GM10248 (cell line): ENCODE measurements at places on chromosomes 6 and 20.
A peak's percentile ranks its signal among the peaks of the same experiment; 100 is the strongest.

GRCh38 chr20:57025666-57026224, 240.7 kb downstream of the BMP7 start:
- no peak for DNase-seq

GRCh38 chr6:70725817-70726415, 58.2 kb downstream of the SMAP1 start:
- no peak for DNase-seq

DNA sequence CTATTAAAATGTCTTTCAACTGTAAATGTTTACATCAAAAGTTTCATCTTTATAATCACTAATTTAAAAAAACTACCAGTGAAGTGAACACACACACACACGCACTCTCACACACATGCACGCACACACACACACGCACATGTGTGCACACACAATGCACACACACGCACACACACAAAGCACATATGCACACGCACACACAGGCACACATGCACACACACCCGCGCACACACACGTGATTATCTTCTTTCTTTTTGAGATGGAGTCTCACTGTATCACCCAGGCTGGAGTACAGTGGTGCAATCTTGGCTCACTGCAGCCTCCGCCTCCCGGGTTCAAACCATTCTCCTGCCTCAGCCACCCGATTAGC, 80.0 kb upstream of the FRMD1 start:
- no peak for DNase-seq

DNA sequence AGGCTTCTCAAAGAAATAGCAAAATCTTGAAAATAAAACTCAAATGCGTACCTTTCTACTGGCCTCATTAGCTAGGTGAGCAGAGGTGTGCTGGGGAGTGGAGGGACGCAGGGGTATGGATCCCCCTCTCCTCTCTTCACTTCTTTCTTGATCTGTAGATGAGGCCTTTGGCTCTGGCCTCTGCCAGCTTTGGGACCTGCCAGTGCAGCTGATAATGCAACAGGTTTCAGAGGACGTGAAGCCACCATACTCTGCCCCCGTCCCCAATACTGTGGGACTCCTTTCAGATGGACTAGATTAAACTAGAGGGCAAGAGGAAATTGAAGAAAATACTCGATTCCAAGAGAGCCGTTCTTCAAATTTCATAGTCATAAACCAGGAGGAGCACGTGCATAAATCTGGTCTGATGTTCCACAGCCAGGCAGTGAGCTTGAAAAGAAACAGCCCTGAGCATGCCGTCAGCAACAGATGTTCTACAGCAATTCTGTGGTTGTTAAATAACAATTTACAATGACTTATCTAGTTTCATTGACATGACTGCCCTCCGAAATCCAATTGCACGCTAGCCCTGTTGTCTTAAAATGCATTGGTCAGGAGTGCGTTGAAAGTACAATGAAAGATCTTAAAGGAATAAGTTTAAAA, 245.3 kb upstream of the FOXQ1 start:
- no peak for DNase-seq

DNA sequence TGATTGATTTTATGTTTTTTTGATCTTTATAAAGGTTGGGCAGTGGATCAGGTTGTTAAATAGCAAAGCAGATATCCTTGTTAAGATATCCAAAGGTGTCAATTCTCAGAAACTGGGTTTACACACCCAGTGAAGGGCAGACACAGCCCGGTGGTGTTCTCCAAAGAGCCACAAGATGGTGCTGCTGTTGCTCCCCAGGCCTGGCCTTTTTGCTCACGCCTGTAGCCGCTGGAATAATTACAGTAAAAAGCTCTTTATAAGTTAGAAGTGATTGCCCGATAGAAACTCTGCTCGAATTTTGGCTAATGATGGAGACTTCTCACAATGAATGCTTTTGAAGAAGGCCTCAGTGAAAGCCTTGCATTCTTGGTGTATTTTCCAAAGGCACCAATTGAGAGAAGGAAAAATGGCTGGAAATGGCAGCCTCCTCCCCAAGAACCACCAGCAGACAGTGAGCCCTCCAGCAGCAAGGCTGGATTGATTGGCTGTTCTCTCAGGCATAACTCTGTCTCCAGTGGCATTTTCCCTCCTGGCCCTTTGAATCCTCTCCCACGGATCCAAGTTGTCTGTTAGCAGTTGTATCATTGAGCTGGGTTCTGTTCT, 120.5 kb upstream of the CHD6 start:
- peak; percentile 39 for DNase-seq

DNA sequence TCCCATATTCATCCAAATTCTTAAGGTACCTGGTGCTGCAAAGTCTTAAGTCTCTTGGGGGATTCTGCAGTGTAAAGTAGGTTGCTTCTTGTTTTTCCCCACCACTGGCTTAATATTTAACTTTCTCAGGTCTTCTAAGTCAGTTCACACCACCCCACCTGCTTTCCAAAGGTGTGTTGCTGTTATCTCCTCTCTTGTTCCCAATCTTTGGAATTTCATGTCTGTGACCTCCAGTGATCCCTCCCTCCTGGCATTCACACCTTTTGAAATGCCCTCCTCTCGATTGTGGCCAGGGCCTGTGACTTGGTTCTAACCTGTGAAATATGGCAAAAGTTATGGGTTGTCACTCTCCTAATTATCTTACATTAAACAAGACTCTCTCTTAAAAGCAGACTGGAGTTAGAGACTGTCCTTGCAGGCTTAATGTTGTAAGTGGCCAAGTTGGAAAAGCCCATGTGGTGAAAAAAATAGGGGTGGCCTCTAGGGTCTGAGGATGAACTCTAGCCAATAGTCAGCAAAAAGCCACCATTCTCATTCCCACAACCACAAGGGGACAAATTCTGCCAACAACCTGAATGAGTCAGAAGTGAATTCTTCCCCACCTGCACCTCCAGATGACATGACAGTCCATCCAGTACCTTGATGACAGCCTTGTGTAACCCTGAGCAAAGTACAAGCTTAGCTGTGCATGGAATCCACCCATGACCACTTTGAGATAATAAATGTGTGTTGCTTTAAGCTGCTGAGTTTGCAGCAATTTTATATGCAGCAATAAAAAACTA, 45.1 kb downstream of the ADGRF1 start:
- no peak for DNase-seq

- DNase-seq: no peak
Observed at GRCh38 chr20:34791289-34792020, 34.0 kb downstream of the NCOA6 start.

DNA sequence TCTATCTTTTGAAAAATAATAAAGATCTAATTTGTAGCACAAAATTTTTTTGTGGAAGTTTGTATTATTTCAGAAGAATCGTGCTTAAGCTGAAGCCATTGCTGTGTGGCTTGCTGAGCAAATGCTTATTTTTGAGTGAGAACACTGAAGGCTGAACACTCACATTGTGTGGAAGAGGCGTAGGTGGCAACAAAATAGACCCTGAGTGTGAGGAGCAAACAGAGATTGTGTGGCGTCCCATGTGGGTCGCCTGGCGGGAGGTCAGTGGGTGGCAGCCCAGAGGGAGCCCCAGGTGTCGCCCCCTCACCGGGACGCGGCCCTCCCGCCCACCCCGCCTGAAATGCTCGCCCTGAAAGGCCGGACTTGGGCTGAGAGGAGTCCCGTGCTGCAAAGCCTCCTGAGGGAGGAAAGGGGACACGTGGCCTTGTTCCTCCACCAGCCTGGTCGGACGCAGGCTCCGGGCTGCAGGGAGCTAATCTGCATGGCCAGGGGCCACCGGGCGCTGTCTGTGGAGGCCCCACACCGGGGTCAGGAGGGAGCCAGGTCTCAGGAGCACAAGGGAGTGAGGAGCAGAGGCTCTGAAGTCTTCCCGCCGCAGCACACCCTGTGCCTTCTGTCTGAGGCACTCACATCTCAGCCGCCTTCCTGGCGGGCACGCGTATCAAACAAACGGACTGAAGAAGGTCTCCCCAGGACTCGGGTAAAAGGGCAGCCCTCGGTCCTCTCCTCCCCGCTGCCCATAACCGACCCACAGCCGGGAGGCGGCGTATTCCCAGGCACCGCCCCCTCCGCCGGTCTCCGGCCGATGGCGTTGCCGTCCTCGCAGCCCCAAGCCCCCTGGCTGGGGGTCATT, 15.9 kb downstream of the DDO start:
- no peak for DNase-seq

GRCh38 chr6:140641412-140641811, 1267.0 kb upstream of the CITED2 start:
- no peak for DNase-seq

GRCh38 chr6:159249752-159250151, 80.6 kb downstream of the FNDC1 start:
- no peak for DNase-seq
